Activated CD8-positive, alpha-beta T cell treated with anti-CD3 and anti-CD28 coated beads, Interleukin-2, amount 10 ng/mL, durations not matched to agents 7 days and 5 days (primary cell): ENCODE measurements at places on chromosomes 16 and 17. TPM values are rescaled to one million over a fixed set of nuclear protein-coding genes. Genes with fewer than 3 reads are reported as not detected.

DNA sequence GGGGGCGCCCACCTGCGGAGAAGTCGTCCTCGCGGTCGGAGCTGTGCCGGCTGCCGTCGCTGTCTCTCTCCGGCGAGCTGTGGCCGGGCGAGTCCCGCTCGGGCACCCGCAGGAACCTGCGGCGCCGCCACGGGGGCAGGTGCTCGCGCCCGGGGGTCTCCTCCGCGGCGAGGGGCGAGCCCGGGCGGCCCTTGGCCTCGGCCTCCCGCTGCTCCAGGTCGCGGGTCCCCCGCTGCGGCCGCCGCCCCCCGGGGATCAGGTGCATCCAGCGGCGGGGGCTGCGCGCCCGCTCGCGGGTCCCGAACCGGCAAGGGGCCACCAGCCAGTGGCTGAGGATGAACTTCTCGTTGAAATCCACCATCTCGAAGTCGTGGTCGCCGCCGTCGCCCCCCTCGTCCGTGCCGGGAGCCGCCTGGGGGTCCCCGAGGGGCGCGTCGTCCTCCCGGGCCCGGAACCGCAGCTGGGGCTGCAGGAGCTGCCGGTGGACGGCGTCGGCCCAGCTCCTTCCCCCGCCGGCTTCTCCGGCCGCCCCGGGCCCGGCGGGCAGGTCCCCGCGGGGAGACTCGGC lies 41.4 kb upstream of the BHLHA9 start:
- peaks cover 13% of the 10 kb centered on the region for H3K36me3 ChIP-seq
- DNase-seq: no peak
- peak overlapping the region; percentile 31 for H3K4me3 ChIP-seq
- H3K27me3 ChIP-seq: peaks cover 33% of the 10 kb centered on the region
- no peak overlapping the region for H3K27ac ChIP-seq

DNA sequence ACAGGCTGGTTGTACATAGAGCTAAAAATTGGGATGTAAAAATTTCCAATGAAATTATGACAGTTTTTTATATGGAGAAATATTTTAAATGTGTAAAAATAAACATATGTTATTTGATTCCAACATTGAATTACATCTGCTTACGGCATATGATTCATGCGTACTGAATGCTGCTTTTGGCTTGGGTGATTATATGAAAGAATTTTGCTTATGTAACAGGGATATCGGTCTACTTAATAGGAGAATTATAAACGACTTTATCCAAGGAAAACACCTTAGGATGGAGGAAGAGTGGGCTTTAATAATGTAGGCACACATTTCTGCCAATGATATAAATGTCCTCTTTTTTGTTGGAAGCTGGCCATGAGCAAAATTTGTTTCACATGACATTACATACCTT lies 197.3 kb upstream of the GOT2 start:
- no peak for DNase-seq
- H3K4me1 ChIP-seq: no peaks in the 10 kb centered on the region
- H3K27ac ChIP-seq: no peak overlapping the region
- no peaks in the 10 kb centered on the region for H3K27me3 ChIP-seq

GRCh38 chr16:19382887-19383816 lies 34.5 kb upstream of the TMC5 start:
- H3K4me1 ChIP-seq: peaks cover 43% of the 10 kb centered on the region
- H3K36me3 ChIP-seq: no peaks in the 10 kb centered on the region
- H3K27me3 ChIP-seq: peaks cover 29% of the 10 kb centered on the region
- peak; percentile 26 for DNase-seq

DNA sequence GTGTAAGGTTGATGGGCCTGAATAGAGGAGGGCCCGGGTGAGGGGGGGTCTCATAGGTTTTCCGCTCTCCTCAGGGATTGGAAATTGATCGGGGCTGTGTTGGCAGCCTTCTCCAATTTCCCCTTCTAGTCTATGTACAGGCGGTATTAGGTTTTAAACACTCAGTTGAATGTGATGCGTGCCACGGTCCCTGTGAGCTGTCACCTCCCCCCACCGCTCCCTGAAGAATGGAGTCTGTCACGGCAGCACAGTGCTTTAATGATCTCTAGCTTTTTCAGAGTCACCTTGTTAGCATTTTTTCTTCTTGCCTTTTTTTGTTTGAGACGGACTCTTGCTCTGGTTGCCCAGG lies 800 bp downstream of the COX4I1 start:
- DNase-seq: peak; percentile 32
- H3K27ac ChIP-seq: peak overlapping the region; percentile 89
- peaks cover 61% of the 10 kb centered on the region for H3K4me1 ChIP-seq
- H3K27me3 ChIP-seq: no peaks in the 10 kb centered on the region

GRCh38 chr16:57876210-57876609 lies 73.9 kb upstream of the KIFC3 start:
- no peaks in the 10 kb centered on the region for H3K4me1 ChIP-seq
- H3K27ac ChIP-seq: no peak overlapping the region
- H3K27me3 ChIP-seq: peaks cover 14% of the 10 kb centered on the region
- no peak for DNase-seq
- H3K4me3 ChIP-seq: no peak overlapping the region

DNA sequence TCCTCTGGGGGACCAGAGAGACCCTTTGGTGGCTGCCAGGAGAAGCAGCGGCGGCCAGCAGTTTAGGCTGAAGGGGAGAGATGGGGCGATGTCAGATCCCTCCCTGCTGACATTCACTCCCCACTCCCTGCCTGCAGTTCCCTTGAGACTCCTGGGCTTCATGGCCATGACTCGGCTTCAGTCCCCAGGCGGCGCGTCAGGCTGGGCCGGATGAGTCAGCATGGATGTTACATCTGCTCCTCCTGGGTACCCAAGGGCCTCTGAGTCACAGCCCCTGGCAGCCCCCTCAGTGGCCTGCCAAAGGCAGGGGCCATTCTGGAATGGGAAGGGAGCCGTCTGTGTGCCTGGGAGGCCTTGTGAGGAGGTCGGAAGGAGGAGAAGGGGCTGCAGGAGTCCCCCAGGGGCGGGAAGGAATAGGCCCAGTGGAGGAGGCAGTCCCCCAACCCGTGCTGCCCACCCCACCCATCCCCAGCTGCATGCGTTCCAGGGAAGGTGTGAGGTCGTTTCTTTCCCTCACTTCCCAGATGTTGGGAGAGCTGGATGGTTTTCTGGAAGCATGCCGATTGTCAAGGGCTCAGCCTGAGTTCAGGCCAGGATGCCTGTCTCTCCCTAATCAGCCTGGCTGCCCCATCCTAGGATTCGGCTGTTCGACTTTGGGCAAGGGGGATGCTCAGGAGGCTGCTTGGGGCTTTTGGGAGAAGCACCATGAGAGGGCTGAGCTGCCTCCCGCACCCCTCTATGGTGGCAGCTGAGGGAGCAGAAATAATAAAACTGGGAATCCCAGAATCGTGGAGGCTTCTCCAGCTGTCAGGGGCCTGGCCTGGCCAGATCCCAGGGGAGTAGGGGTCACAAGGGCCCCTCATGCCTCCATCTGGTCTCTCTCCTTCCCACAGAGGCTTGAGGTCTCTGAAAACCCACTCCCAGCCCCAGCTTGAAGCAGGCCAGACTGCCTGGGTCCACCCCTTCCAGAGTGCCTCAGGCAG lies 9.7 kb downstream of the RHBDL3 start:
- no peaks in the 10 kb centered on the region for H3K4me1 ChIP-seq
- no peak for DNase-seq
- peaks cover 22% of the 10 kb centered on the region for H3K27me3 ChIP-seq
- no peak overlapping the region for H3K27ac ChIP-seq
- H3K4me3 ChIP-seq: no peak overlapping the region
- no peaks in the 10 kb centered on the region for H3K36me3 ChIP-seq

DNA sequence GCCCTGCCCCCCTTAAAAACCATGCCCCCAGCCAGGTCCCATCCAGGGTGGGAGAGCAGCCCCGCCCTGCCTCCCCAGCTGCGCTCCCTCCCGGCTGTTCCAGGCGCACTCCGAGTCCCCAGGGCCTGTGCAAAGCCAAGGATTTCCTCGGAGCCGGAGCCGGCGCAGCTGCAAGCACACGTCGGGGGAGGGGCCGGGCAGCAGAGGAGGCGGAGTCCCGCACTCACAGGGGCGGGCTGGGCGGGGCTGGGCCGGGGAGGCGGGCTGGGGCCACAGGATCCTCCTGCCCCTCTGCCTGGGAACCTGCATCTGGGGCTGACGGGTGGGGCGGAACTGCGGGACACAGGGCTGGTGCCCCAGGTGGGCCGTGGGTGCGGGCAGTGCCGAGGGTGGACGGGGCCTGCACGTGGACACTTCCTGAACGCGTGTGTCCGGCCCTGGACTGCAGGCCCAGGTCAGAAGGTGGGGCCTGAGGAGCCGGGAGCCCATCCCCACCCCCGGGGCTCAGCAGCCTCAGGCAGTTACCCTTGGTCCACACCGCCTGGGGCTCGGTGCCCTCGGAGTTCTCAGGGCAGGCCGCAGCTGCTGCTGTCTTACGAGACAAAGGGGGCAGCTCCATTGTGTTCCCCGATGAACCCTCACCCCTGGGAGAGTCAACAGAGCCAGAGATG lies 24.0 kb upstream of the SSTR5 start:
- no peaks in the 10 kb centered on the region for H3K27me3 ChIP-seq
- H3K4me3 ChIP-seq: no peak overlapping the region
- H3K27ac ChIP-seq: no peak overlapping the region
- H3K4me1 ChIP-seq: no peaks in the 10 kb centered on the region

- no peaks in the 10 kb centered on the region for H3K27me3 ChIP-seq
- peak overlapping the region; percentile 99 for H3K4me3 ChIP-seq
- peaks cover 72% of the 10 kb centered on the region for H3K4me1 ChIP-seq
- peak; percentile 38 for DNase-seq
- H3K36me3 ChIP-seq: peaks cover 70% of the 10 kb centered on the region
- peak overlapping the region; percentile 96 for H3K27ac ChIP-seq
Observed at GRCh38 chr16:29744541-29745101, 1.2 kb downstream of the C16orf54 start.

GRCh38 chr17:5798094-5798493 lies 213.8 kb upstream of the NLRP1 start:
- peaks cover 18% of the 10 kb centered on the region for H3K27me3 ChIP-seq
- no peak overlapping the region for H3K4me3 ChIP-seq
- no peaks in the 10 kb centered on the region for H3K4me1 ChIP-seq
- H3K27ac ChIP-seq: no peak overlapping the region
- H3K36me3 ChIP-seq: no peaks in the 10 kb centered on the region

Gene GCSH
- total RNA-seq: 13.9 TPM

Gene TPSG1
- total RNA-seq: not detected

Gene GSPT1
- total RNA-seq: 110 TPM

Gene CDRT15L2
- total RNA-seq: not detected

Gene PRR29
- 0.97 TPM for total RNA-seq
